ENCODE measurements at places on chromosomes 2 and 18. TPM values are rescaled to one million over a fixed set of nuclear protein-coding genes. Genes with fewer than 3 reads are reported as not detected.

GRCh38 chr2:178110681-178111080 is 1.6 kb upstream of the RBM45 start:
- DNase-seq: no peak

GRCh38 chr2:70454936-70455544 is 98.6 kb downstream of the TGFA start:
- DNase-seq: no peak

The NFE2L2 gene
- total RNA-seq: 63.2 TPM

DNA sequence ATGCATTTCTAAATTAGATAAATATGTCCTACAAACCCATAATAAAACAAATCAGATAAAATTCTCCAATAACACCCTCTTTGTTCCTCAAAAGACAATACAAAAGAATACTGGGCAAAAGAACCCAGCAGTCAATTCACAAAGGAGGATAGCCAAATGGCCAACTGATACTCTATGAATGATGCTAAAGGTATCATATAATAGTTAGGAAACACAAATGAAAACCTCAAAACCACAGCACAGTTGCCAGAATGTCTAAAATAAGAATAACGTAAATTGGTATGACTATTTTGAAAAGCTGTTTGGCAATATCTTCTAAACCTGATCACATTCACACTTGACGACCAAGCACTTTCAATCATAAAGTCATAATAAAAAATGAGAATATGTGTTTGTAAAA is 315.4 kb downstream of the CDH7 start:
- DNase-seq: no peak

DNA sequence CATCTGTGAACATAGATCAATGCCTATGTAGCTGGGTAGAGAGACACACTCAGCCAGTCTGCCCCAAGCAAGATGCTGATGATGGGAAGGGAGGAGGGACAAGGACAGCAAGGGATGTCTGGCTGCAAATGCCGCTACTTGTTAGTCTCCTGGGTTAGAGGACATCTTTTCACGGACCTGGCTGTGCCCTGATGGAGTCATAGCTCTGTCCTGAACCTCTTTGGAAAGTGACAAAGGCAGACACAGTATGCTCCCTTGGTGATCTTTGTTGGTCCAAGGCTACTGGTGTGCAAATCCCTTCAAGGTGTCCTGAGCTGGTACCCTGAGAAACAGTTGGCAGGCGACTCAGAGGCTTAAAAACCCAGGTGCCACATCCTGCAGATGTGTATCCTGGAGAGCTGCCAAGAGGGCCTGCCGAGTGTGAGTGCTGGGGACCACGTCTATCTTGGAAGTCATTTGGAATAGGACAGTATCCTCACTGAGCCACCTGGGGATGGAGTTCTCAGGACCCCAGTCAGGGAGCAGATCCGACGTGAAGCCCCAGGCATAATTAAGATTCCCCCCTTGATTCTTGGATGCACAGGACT is 10.8 kb downstream of the FOSL2 start:
- no peak for DNase-seq

DNA sequence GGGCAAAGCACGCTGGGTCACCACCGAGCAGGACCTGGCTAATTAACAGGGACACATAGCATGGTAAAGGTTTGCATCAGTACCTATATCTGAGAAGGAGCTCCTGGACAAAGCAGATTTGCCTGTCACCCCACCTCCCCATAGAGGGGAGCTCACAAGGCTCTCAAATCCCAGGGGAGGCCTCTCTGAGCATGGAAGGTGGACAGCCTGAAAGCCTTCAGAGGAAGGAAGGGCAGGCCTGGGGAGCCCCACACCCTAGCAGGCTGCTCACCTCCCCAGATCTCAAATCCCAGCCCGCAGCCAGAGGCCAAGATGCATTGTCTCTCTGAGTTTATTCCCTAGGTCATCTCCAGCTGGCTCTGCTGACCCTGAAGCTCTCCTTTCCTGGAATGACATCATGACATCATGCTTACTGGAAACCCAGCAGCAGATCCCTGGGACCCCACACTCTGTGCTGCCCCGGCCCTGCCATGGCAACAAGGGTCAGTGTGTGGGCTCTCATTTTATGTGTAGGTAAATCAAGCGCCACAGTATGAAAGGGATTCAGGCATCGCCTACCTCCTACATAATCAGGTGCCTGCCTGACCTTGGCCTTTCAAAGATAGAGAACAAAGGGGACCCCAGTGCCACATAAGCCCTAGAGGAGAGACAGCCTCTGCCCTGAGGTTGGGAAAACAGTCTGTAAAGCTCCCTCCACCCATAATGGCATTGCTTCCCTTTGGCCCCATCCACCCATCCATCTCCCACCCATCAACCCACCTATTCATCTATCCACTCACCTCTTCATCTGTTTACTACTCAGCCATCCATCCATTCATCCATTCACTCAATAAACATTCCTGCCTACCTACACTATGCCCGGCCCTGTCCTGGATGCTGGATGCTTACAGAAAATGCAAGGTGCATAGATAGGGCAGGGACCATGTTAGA is 15.7 kb upstream of the TEX51 start:
- no peak for DNase-seq

- no peak for DNase-seq
Observed at GRCh38 chr2:145431181-145431951, 911.4 kb upstream of the ZEB2 start.

DNA sequence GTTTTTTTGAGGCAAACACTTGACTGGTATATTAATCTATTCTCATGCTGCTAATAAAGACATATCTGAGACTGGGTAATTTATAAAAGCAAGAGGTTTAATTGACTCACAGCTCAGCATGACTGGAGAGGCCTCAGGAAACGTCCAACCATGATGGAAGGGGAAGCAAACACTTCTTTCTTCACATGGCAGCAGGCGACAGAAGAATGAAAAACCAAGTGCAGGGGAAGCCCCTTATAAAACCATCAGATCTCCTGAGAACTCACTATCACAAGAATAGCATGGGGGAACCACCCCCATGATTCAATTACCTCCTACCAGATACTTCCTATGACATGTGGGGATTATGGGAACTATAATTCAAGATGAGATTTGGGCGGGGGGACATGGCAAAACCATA is 136.2 kb upstream of the MAPRE2 start:
- no peak for DNase-seq

The TEKT4 gene
- not detected for total RNA-seq

The HOXD10 gene
- not detected for total RNA-seq

The EMILIN1 gene
- total RNA-seq: 0.78 TPM

- DNase-seq: no peak
Observed at GRCh38 chr2:16275661-16276060, 335.3 kb downstream of the MYCN start.

- DNase-seq: no peak
Observed at GRCh38 chr2:108167699-108168098, 72.1 kb upstream of the SULT1C3 start.

DNA sequence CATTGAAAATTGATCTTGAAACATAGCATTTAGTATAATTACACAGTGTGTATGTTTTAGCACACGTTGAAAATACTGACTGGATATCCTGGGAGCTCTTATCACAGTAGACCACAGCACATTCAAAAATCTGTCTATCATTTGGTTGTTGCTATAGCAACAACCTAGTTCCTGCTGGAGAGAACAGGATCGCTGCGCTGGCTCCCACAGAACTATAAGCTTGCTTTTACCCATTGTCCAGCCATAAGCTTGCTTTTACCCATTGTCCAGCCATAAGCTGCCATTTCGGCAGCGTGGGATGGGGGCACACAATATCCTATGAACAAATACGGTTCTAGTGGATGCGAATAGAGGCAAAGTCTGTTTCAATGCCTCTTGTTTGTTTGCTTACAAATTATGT is 70.4 kb upstream of the ST6GAL2 start:
- DNase-seq: no peak

DNA sequence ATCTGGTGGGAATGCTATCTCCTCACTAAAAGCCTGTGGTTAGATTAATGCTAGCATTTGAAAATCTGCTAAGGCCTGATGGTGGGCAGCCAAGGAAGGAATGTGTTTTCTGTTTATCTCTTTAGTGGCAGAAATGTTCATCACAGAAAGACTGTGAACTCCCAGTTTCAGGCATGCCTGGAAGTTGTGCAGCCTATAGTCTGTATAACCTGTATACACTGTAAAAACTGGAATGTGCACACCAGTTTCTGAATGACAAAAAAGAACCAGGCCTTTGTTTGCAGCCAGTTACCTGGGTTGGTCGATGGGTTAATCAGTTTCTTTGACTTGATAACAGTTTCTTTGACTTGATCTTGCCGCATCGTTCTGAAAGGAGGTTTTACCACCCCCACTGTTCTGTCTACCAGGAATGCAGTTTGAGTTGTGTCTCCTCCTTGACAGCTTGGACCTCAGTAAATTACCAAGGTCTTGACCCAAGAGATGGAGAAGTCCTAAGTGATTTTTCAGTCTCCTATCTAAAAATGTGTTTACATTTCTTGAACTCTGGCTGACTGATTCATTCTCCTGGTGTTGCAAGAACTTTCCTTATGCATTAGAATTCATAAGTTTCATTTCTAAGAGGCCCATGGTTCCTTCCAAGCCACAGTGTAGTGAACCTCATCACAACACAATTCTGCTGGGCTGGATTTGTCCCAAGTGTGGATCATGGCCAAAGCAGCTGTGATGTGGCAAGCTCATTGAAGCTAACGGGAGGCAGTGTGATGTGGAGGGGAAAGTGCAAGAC is 62.2 kb downstream of the KIAA2012 start:
- no peak for DNase-seq

GRCh38 chr18:49656073-49656692 is 94.3 kb downstream of the LIPG start:
- no peak for DNase-seq

DNA sequence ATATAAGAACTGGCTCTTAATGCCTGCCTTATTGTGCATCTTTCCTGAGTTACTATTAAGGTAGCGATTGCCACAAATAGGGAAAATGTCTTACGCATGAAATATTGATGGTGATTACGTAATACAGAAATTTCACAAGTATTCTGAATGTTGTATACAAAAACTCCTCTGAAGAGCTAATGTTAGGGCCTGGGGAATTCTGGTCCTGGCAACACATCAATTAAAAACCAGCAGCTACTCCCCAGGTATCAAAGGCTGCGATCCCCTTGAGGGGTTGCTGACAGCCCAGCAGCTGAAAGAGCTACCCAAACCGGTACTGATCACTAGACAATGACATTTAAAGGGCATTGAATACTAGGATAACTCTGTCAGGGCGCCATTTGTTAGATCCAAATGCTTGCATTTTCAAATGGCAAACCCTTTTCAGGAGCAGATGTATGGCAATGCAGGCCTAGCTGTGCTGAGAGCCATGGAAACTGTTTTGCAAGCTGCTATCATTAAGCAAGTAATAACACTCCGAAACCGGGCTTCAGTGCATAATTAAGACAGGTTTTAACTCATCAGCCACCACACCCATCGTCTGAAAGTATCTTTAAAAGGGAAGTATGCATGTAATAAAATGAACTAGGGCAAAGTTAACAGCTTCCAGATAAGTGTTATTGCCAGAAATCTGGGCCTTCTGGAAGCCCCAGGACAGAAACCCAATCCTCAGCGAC is 78.4 kb downstream of the CLHC1 start:
- no peak for DNase-seq

DNA sequence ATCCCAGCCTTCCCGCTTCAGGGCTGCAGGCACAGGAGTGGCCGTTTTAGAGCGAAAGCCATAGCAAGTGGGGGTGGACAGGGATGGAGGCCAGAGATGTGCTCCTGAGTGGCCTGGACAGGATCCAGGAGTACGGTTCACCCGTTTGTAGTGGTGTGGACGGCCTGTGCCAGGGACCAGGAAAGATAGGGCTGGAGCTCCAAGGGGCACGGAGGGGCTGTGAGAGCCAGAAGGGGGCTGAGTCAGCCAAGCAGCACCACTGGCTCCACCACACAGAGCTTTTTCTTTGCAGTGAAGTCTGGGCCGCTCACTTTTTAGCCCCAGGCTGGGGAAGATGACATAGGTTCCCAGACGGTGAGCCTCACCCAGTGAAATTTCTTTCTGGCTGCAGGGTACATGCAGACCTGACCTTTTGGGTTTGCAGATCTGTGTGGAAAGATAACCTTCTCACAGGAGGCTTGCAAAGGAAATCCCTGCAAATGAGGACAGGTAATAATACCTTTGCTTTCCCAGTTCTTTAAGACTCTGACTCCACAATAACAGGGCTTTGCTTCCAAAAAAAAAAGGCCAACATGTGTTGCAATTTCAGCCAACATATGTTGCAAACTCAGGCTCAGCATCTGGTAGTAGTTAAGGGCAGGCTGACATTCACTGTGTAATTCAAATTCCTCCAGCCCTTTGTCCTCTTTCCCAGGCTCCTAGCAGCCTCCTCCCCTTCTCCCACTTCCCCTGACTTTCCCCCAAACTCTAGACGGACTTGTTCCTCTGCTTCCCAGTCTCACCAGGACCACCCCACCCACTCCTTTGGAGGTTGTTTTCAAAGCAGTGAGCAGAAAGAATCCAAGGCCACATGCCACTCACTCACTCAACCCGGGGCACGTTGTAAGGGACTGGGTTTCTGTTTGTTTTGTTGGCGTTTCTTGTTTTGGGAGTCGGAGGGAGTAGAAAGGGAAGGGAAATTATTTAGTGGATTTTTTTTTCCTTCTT is 20.3 kb upstream of the LAPTM4A start:
- DNase-seq: no peak

- no peak for DNase-seq
Observed at GRCh38 chr2:69132960-69133590, 120.1 kb downstream of the ANTXR1 start.

GRCh38 chr2:149188291-149188690 is 142.1 kb upstream of the LYPD6 start:
- no peak for DNase-seq

DNA sequence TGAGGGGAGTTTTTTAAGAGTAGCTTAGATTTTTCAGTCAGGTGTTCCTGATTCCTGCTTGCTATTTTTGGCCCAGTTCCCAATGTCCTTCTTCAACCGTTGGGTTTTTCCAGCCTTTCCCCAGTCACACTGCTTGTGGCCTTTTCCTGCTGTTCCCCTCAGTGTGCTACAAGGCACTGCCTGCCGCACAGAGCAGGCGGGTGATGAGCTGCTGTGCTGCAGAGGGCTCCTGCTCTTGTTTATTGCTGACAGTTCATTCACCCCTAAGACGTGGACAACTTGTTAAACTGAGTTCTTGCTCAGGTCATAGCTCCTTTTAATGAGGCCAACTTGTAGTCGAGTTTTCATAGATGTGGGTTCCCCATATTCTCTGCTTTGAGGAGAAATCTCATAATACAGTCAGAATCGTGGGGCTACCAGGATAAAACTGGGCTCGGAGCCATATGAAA is 20.6 kb downstream of the EIF4E2 start:
- no peak for DNase-seq

The KCNS3 gene
- total RNA-seq: not detected

All from activated CD4-positive, alpha-beta memory T cell treated with anti-CD3 and anti-CD28 coated beads, Interleukin-2, amount 10 ng/mL, durations not matched to agents 7 days and 5 days (primary cell).